Stimulated activated CD8-positive, alpha-beta memory T cell treated with anti-CD3 and anti-CD28 coated beads, Interleukin-7, amount 100 ng/mL, for 1 hour (primary cell): ENCODE measurements at places on chromosomes 3 and 15.

DNA sequence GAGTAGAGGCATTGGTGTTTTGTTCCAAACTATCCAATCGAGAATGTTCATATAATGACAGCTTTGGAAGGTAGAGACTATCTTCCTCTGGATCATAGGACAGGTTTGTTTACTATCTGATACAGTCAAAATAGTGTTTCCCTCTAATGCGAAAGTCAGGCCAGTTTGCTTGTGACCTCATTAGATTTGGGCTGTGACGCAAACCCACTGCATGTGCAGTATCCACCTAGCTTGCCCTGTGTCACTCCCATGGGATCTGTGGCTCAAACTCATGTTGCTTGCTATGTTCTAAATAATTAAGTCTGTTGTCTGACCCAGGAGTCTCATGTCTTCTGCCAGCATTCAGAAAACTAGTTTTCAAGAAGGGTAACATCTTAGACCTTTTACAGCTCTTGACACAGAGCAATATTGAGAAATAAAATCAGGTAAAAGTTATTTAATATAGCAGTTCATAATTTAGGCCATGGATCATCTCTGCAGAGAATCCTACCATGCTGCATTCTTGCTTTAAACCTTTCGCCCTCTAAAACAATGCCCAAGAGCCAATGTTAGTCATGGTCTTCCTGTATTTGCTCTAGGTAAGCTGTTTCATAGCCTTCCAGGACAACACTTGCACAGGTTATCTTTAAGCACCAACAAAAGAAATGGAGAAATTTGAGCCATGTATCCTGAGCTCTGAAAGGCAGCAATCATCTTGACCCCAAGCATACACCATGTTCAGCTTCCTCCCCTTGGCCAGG is 26.4 kb downstream of the NIT2 start:
- no peak for DNase-seq

- no peak for DNase-seq
These were observed 161.2 kb upstream of the TMCO5A start for GRCh38 chr15:37773111-37773860.

- no peak for DNase-seq
These were observed 15.8 kb downstream of the ARIH2 start for GRCh38 chr3:48934333-48934991.

GRCh38 chr3:112131111-112131510 is 1.9 kb downstream of the GCSAM start:
- DNase-seq, result no peak

- no peak for DNase-seq
These were observed 301 bp downstream of the PCBP4 start for GRCh38 chr3:51966922-51967383.

DNA sequence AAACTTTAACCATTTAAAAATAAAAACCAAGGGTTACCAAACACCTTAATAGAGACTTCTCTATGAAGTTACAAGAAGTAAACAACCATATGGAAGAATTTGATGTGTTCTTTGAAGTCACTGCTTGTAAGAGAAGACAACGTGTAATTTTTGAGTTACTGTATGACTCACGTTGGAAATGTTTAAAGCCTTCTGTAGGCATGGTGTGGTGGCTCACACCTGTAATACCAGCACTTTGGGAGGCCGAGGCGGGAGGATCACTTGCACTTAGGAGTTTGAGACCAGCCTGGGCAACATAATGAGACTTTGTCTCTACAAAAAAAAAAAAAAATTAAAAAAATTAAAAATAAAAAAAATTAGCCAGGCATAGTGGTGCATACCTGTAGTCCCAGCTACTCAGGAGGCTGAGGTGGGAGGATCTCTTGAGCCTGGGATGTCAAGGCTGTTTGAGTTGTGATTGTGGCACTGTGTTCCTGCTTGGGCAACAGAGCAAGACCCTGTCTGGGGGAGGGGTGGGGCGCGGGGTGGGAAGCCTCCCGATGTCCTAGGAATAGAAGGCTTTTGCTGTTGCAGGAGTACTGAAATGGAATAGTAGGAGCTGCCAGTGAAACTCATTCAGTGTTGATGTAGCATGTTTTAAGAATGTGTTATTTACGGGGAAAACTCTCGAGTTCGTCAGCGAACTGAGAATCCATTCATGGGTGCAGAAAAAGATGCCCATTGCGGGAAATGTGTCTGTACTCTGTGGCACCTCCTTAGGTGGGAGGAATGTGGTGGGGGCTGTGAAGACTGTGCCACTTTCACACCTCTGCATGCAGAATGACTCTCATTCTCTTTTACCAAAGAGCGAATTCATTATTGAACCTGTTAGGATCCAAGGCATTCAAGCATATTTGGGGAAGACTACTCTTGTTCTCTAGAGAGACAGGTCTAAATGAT is 134.2 kb downstream of the FNDC3B start:
- DNase-seq, result no peak

DNA sequence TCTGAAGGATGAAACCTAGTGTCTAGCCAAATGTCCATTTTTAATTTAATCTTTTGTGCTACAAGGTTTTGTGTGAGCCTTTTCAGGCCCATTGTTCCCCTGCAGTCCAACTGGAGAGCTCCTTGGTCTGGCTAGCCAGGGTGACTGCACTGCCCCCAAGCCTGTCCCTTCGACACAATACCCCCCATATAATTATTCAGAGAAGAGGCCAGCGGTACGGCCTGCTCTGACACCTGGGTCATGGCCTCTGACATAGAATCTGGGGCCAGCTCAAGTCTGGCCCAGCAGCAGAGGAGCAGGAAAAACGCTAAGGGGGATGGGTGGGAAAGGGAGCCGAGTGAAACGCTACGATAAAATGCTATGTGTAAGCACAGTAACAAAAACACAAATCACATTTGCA is 64.2 kb upstream of the PYGO1 start:
- no peak for DNase-seq

DNA sequence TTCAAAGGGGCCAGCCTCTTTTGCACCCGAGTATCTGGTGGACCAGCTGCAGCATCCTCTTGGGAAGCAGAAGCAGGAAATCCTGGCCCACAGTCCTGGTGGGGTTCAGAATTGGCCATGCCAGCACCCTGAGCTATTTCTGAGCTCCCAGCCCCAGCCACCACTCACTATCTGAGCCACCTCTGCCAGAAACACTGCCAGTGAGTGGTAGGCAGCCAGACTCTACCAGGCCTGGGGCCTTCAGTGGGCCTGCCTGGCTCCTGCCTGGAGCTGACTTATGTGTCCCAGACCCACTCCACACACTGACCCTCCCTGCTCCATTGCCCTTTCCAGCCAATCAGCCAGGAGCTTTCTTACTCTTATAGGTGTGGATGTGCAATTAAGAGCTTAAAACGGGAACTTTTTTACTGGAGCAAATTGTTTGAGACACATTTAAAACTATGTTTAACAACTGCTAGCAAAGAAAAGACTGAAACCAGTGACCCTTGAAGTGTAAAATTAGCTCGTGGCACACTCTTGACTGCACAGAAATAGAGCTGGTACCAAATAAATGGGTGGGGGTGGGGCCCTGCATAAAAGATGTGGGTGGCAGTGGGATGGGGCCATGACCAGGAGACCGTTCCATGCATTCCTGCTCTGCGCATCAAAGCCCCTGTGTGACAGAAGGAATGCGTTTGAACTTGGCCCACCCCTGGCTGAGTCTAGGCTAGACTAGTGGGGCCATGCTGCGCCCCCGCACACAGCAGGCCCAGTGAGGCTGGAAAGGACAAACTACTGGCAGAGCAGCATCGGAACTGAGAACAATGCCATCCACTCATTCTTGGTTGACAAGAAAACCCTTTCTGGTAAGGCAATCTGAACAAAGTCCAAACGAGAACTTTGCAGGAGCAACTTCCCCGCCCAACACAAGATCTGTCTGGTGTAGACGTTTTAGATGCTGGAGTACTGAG is 48.0 kb downstream of the CTNNB1 start:
- DNase-seq, result no peak

GRCh38 chr3:172315401-172316091 is 132.7 kb downstream of the GHSR start:
- DNase-seq, result no peak

DNA sequence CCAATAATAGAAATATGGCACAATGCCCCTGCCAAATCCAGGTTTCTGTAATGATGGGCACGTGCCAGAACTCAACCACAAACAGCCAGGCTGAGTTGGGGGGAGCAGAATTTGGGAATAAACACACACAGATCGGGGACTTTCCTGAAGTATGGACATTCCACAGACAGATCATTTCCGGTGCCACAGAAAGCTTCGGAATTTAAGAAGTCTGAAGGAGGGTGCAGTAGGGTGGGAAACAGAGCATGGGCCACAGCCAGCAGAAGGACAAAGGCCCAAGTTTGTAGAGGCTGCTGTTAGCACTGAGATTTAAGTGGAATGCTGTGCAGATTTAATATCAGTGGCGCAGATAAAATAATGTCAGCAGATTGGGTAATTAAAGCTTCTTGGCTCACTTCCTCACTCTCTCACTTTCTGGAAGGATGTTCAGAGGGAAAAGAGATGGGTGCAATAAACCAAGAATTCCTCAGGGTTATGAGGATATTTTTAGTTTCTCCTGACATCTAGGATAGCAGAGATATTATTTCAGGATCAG is 67.4 kb downstream of the MYLK start:
- no peak for DNase-seq

DNA sequence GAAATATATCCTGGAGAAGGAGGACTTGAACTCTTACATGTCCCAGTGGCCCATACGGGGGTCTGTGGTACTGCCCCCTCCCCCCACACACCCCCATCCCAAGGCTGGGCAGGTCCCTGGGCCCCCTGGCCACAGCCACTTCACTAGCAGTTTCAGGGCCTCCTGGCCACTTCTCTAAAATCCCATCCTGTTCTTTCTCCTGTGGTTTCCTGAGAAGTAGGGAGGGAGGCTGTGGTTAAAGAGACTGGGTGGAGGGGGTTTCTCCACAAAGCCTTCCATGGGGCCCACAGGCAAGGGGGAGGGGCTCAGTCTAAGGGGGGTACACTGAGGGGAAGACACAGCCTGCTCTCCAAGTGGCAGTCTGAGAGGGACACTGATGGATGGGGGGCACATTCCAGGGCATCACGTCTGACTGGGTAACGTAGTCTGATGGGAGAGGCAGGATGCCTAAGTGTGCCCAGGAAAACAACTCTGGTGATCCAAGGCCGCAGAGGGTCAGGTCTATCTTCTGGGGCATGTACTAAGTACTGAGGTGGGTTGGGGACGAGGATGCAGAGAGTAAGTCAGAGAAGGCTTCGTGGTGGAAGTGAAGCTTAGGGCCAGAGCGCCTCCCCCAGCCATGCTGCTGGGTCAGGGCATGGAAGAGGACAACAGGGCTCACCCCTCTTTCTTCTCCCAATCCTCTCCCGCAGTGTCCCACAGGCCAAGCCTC is 48.0 kb upstream of the C15orf39 start:
- DNase-seq, result no peak

GRCh38 chr3:50674349-50675178 is at the start of gene DOCK3:
Gene DOCK3, plus strand, starts transcription at chr3:50674927. Its CDS starts 337 bp downstream, at chr3:50675264.
- peak; percentile 24 for DNase-seq

- no peak for DNase-seq
These were observed 98.9 kb downstream of the MAGI1 start for GRCh38 chr3:65939801-65940246.

DNA sequence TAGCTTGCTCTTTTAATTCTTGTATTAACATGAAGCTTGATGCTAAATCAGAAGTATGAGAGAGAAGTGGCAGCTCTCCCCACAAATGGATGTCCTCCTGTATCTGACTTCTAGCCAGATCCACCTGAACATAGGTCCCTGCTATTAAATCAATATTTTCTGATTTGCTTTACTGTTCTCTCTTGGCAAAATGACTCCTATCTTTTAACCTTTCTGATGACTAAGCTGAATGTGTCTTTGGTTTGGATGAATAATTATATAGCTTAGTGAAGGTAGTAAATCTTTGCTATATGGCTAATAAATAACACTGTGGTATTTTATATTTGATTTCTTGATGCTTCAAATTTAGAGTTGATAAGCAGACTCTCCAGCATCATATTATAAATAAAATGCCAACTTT is 28.3 kb upstream of the ARL14 start:
- no peak for DNase-seq

DNA sequence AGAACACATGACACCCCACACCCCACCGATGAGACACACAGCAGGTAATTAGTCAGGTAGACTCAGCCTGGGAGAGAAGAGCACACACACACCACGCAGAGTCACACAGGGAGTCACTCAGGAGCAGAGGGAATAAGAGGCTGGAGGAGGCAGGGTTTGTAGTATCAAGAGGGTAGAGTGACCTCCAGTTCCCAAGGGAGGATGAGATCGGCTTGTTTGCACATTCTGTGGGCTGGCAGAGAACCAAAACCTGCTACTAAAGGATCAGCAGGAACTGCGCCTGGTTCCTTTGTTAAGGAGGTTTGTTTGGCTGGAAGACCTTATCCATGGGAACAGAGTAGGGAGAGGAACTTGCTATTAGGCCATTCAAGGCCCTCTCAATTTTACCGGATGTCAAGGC is 281.4 kb upstream of the SLCO3A1 start:
- DNase-seq, result no peak

DNA sequence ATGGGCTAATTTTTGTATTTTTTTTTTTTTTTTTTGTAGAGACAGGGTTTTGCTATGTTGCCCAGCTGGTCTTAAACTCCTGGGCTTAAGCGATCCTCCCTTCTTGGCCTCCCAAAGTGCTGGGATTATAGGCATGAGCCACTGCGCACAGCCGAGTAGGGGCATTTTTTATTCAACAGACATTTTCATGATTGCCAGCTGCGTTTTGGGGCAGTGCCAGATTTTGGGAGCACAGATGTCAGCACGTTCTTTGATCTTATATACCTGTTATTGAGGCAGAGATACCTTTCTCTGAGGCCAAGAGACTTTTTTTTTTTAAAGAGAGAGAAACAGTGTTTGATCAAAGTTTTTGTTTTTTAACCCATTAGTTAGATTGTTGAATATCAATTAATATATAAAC is 16.8 kb downstream of the NEO1 start:
- no peak for DNase-seq

GRCh38 chr15:79644091-79644490 is 212.0 kb downstream of the MINAR1 start:
- no peak for DNase-seq
